ENCODE measurements at places on chromosomes 1 and 21.

DNA sequence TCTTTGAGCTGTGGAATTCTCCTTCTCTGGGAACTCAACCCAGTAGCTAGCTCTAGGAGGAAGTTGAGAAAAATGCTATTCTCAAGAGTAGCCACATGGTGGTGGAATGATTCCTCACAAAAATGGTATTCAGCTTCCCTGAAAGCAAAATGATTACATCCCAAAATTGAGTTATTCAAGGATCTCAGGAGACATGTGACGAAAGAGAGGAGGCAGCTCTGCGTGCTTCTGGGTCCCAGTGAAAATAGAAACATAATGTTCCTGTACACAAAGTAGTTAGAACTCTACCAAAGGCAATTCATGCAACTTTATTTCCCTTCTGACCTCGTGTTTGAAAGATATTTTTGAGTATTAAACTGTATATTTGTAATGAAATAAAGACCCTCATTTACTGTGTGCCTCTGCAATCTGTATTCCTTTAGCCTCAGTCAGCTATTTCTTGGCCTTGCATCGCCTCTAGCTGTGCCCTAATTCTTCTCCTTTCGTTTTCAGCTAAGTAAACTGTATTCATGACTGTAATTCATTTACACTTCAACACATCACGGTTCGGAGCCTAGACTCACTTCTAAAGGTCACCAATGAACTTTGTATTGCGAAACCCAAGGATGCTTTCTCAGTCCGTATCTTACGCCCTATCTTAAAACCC lies 167.3 kb downstream of the FASLG start:
- DNase-seq, result peak; percentile 32

DNA sequence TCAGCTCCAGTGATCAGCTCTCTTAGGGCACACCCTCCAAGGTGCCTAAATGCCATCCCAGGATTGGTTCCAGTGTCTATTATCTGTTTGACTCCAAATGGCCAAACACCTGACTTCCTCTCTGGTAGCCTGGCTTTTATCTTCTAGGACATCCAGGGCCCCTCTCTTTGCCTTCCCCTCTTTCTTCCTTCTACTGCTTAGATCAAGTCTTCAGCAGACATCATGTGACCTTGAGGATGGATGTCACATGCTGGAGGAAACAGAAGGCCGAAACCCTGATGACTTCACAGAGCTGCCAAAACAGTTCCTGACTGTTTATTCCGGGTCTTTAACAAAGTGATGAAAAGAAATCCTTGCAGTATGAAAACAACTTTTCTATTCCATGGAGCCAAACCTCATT lies 24.4 kb upstream of the WDR26 start:
- no peak for DNase-seq

DNA sequence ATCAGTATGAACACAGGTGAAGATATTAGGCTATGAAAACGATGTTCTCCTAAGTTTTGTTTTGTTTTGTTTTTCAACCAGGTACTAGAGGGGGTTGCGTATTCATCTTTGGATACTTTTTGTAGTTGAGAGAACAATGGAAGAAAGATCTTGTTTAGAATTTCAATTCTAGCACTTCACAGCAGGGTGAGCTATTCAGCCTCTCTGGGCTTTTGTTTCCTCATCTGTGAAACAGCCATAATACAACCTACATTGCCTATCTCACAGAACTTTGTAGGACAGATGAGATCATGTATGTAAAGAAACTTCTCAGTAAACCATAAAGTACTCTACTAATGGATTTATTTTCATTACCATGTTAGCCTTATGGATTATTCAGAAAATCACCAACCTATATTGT lies 199.5 kb downstream of the GPATCH2 start:
- no peak for DNase-seq

DNA sequence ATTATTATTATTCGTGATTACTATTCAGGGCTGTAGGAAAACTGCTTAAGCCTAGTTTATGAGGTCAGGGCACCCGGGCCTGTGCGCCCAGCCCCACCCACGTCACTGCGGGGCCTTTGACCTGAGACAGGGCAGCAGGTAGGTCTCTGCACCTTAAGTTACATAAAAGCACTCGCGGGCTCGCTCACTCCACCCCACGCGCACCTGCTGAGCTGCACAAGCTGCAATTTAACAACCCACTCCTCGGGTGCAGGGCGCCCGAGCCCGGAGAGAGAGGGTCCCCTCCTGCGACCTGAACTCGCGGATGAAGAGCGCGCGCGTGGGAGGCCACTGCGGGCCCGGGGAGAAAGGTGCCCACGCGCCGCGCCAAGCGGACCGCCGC lies 477 bp downstream of the ICMT start:
- peak; percentile 22 for DNase-seq

DNA sequence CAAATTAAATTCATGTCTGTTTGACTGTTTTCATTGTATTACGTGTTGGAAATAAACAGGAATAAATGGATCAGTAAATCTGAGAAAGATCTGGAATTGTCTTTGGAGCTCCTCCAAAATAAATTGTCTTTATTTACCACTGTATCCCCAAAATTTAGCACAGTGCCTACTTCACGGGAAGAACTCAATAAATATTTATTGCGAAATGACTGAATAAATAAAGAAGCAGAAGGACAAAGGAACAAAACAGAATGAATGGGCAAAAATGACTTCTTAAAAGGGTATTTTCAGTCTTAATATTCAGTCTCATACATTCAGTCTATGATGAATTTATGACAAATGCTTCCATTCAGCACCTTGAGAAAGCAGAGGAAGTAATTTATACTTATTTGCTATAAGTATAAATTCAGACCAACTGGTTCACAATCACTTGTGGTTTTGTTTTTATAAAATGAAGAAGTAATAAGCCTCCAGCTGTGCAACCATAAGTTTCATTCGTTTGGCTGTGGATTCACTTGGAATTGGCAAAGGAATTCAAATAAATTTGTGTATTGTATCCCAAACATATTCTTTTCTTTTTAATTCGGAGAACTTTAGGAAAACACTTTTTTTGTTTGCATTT lies 19.2 kb upstream of the PRKAA2 start:
- no peak for DNase-seq

GRCh38 chr1:31639543-31639942 lies 5.1 kb downstream of the PEF1 start:
- no peak for DNase-seq

- DNase-seq, result peak; percentile 42
These were observed 14.0 kb upstream of the SYNC start for GRCh38 chr1:32716312-32717148.

DNA sequence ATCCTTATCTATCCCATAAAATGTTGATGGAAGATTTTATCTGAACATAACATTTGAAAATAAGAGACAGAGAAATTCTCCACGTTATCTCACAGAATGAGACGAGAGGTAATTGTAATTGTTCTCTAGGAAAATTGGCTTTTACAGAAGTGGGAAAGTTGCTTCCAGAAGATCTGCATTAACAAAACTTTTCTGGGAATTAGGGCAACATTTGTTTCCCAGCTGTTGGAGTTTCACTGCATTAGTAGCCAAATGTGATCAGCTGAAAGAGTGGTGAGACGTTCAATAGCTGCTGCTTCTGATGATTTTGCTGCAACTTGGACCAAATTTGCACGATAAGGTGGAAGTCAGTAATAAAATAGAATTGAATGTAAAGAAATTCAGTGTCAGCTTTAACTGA lies 7.6 kb downstream of the CHODL start:
- no peak for DNase-seq

DNA sequence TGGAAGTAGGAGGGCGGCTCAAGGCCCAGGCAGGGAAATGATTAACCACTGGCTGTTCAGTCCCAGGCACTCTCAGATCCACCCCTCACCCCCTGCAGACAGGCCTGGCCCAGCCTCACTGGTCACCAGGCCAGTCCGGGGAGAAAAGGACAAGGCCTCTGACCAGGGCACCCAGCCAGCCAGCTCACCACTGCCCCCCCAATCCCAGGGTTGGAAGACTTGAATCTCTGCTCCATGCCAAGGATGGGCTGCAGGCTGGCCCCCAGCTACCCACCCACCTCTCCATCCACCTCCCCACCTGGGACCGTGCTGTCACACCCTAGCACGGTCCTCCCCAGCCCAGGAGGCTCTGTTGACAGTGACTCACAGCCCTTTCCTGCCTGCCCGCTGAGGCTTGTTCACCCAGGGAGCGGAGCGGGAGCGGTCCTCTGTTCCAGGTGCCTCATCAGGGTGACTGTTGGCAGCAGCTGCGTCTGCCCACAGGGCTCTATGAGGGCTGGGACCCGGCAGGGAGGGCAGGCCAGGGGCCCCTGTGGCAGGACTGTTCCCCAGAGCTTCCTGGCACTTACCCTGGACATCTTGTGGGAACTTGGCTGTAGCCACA lies 2.2 kb downstream of the LAD1 start:
- no peak for DNase-seq

- DNase-seq, result no peak
These were observed 34.2 kb upstream of the FAM3B start for GRCh38 chr21:41282412-41282811.

- no peak for DNase-seq
These were observed 38.3 kb downstream of the ZC3H11B start for GRCh38 chr1:219574484-219575087.

DNA sequence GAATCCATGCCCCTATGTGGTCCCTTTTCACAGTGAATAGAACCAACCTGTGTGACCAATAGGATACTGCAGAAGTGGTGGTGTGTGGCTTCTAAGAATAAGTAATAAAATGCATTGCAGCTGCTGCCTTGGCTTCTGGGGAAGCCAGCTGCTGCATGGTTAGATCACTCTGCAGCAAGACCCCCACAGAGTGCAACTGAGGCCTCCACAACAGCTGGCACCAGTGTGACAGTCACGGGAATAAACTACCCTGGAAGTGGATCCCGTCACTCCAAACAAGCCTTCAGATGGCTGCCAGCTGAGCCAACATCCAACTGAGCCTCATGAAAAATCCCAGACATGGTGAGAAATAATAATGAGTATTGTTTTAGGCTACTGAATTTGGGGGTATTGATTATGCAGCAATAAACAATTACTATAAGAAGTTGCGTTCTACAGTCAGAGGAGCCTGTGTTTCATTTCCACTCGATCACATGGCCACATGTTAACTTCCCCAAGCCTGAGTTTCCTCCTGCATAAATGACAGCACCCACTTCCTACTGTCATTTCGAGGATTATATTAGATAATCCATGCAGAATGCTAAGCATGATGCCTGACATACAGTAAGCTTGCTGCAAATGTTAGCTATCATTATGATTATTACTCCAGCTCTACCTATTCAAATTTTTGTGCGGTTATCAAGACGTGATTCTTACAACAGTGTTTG lies 20.8 kb upstream of the COG2 start:
- no peak for DNase-seq

GRCh38 chr1:222627232-222627631 lies 9.3 kb downstream of the MIA3 start:
- no peak for DNase-seq

DNA sequence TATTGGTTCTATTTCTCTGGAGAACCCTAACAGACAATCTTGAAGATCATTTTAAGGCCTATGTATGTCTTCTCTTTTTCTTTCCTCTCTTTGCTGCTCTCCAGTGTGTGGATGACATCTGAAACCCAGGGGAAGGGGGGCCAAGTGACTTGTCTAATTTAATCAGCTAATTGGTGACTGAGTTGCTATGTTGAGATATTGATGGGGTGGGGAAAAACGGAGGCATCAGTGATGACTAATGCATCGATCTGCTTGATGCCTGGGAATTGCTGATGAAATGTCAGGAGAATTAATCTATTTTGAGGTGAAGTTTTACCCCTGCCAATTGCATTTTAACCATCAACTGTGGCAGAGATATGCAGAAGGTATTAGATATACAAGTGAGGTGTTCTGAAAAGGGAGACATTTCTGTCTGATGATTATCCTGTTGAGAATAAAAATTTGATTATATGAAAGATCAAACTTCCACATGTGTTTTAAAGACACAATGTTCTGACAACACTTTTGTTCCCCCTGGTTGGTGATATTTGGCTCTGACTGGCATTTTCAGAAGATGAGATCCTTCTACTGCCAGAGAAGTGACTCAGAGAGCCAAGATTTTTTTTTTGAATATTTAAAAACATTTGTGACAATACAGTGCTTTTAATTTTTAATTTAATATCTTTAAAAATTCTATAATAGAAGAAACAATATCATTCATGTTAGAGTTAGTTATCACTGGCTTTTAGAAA lies 18.7 kb upstream of the PTGFR start:
- no peak for DNase-seq

- DNase-seq, result no peak
These were observed 33.6 kb upstream of the TRABD2B start for GRCh38 chr1:48030696-48031365.

GRCh38 chr1:230612651-230613050 lies 29.6 kb upstream of the COG2 start:
- no peak for DNase-seq

DNA sequence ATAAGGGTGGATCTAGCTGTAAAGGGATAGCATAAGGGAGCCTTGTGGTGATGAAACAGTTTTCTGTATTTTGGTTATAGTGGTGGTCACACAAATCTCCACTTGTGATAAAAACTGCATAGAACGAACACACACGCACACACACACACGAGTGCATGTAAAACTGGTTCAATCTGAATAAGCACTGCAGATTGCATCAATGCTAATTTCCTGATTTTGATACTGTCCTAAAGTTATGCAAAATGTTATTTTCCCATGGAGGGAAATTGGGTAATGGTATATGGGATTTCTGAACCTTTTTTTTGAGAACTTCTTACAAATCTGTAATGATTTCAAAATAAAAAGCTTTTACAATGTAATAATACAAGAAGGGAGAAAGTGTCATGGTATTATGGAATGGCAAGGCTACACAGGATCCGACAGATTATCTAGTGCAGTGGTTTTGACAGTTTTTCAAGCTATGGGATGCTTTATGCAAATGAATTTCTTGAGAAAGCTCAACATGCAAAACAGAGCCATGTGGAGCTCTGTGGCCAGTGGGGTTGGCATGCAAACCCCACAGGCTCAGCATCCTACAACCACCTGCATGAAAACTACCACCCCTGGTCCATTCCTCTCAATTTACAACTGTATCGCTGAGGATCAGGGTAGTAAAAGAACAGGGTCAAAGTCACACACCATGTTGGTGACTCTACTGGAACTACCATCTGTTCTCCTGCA lies 18.8 kb downstream of the SLC41A1 start:
- no peak for DNase-seq

DNA sequence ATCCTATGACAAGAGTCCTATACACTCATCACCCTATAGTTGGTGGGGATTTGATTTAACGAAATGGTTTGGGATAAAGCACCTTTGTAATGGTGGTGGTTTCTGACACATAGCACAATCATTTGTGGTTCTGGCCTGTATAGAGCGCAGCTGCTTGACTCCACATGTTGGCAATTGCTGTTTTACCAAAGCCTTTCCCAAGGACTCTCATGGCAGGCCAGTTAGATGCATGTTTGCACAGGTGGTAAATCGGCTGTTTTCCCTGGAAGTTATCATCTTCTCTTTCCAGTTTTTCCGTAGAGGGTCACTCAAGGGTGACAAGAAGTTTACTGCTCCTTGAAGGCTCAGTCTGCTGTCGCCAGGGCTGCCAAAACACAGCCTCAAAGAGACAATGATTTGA lies 17.1 kb upstream of the XPR1 start:
- no peak for DNase-seq

- DNase-seq, result peak; percentile 90
These were observed at the start of gene CREB3L4 for GRCh38 chr1:153967107-153967999. Gene CREB3L4, plus strand, starts transcription at chr1:153967902. Its CDS starts 624 bp downstream, at chr1:153968526.

GRCh38 chr1:182129398-182129797 lies 67.9 kb upstream of the ZNF648 start:
- DNase-seq, result no peak

- peak; percentile 53 for DNase-seq
These were observed 187.7 kb upstream of the SGIP1 start for GRCh38 chr1:66346057-66346795.
